ENCODE measurements at places on chromosomes 11 and 22. TPM values are rescaled to one million over a fixed set of nuclear protein-coding genes. Genes with fewer than 3 reads are reported as not detected.

DNA sequence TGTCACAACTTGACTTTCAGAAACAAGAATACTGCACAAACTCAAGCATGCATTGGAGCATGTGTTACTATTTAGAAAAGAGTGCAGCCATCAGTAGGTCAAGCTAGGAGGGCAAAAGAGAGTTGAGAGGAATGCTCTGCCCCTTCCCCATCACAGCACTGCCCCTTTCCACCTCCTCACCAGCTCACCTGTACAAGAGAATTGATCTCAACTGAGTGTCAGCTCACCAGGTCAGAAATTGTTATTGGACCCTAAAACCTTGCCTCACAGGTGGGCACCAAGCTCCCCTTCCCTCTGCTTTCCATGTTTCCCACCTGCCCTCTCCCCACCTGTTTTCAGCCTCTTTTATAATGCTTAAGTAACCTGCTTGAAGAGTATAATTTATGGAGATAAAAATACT, 48.8 kb downstream of the DKK3 start:
- no peak for DNase-seq

GRCh38 chr11:121741761-121742361, 289.1 kb upstream of the SORL1-AS1 start:
- peak; percentile 92 for DNase-seq

The ASPHD2 gene
- 0.23 TPM for total RNA-seq

The CHRDL2 gene
- 3.2 TPM for total RNA-seq

The CCDC73 gene
- total RNA-seq = not detected

GRCh38 chr11:1194231-1194976, 28.5 kb upstream of the MUC5B start:
- no peak for DNase-seq

GRCh38 chr11:18394928-18395734, 768 bp downstream of the LDHA start:
- no peak for DNase-seq

Data from right cardiac atrium (tissue), 5 donors.